ENCODE measurements at places on chromosomes 5 and 9.

DNA sequence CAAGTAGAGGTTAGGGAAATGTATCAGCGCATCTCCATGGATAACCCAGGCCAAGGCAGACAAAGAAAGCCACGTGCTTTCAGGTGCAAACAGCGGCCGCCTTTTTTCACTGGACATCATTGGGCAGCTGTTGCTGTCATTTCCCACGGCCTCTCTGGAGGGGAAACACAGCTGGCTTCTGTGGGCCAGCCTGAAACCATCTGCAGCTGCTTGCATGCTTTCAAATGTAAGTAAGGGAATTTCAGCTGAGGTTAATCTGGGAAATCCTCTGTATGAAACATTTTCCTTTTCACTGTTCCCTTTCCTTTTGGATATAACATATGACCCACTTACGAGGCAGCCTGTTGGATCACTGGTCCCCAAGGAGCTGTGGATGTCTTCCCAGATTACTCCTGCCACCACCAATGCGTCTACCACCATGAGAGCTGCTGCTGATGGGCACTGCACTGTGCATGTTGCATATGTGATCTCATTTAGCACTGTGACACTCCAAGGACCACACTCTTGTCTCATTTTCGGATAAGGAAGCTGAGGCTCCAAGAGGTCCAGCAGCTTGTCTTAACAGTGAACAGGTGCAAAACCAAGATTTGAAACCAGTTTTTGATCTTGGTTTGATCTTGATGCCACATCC, 106.3 kb downstream of the C9orf152 start:
- no peak for DNase-seq

GRCh38 chr5:72244862-72245371, 75.1 kb downstream of the MRPS27 start:
- DNase-seq: no peak

DNA sequence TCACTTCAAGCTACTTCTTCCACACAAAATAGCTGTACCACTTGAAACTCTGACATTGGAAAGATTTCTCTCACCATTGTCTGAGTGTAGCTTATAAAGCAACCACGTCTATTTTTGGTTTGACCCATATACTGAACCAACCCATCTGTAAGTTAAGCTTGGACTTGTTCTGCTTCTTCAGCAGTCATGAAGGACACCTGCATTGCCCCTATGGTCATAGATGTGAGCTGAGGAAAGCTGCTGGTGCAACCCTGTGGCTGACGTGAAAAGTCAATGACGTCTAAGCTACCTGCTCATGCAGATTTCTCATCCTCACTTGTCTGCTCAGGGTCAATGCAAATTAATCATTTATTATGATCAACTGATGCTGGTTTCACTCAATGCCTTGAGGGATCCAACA, 417.4 kb downstream of the CETN3 start:
- no peak for DNase-seq

DNA sequence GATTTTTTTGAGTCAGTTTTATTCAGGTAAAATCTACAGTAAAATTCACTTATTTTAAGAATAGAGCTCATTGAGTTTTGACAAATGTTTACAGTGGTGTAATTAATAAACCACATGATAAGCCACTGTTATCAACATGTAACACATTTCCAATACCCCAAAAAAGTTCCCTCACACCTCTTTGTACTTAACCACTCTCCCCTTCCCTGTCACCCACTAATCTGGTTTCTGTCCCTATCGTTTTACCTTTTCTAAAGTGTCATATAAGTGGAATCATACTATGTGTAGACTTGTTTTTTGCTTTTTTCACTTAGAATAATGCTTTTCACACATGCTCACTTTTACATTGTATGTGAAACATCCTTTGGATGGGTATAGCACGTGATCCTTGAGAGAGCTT, 127.2 kb downstream of the KDM4C start:
- no peak for DNase-seq

GRCh38 chr5:142639455-142639854, 46.4 kb downstream of the FGF1 start:
- DNase-seq: no peak

DNA sequence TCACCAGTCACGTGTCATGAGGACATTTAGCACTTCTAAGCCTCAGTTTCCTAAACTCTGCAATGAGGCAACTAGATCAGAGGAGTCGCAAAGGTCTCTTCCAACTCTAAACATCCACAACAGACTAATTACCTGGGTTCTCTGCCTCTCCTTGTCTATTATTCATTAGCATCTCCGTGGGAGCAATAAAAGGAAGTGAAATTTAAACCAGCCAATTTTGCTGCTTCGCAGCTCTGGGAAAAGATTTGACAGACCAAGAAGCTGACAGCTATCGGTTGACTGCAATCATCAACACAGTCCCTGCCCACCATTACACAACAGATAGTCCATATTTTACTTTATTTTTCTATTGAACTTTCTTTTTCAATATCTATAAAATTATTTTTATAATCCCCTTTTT, 308.9 kb downstream of the NR2F1-AS1 start:
- no peak for DNase-seq

- no peak for DNase-seq
Observed at GRCh38 chr9:137784046-137784445, 93.5 kb upstream of the CACNA1B start.

DNA sequence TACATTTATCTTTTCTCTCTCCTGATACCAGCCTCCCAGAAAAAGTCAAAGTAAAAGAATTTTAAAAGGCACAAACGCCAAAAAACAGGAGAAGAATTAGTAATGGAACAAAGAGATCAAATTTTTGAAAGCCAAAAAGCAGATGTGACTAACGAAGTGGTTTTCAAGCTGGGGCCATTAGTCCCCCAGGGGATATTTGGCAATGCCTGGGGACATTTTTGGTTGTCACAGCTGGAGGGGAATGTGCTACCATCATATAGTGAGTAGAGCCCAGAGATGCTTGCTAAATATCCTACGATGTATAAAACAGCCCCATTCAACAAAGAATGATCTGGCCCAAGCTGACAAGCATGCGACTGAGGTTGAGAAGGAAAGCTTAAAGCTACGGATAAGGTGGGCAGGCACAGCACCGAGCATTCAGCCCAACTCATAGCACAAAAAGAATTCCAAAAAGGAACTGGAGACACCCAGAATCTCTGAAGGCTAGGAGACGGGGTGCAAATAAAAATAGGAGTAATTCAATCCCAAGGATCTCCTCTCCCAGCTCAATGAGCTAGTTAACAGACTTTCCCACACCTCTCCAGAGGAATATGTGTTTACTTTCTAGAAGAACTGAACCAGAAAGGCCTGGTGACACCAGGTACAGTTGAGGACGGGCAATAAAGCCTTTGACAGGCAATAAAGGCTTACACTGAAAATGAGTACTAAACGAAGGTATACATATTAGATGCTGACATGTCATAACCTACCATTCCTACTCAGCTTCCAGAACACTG, 269.0 kb downstream of the DENND1A start:
- no peak for DNase-seq

- no peak for DNase-seq
Observed at GRCh38 chr9:7067169-7067568, 309.4 kb downstream of the KDM4C start.

Measured in SHP77 (cell line).